Activated CD4-positive, alpha-beta T cell treated with anti-CD3 and anti-CD28 coated beads, Interleukin-2, amount 10 ng/mL, durations not matched to agents 7 days and 5 days (primary cell): ENCODE measurements at places on chromosomes 5 and 9. TPM values are rescaled to one million over a fixed set of nuclear protein-coding genes. Genes with fewer than 3 reads are reported as not detected.

Gene CYLC2
- not detected for total RNA-seq

- H3K4me3 ChIP-seq = no peak overlapping the region
- H3K27ac ChIP-seq = no peak overlapping the region
- H3K27me3 ChIP-seq = peaks cover 22% of the 10 kb centered on the region
- peak; percentile 27 for DNase-seq
- no peaks in the 10 kb centered on the region for H3K4me1 ChIP-seq
- no peaks in the 10 kb centered on the region for H3K36me3 ChIP-seq
These were observed 49.5 kb downstream of the C5orf22 start for GRCh38 chr5:31581498-31582099.

Gene FRMD3
- total RNA-seq = 0.62 TPM

DNA sequence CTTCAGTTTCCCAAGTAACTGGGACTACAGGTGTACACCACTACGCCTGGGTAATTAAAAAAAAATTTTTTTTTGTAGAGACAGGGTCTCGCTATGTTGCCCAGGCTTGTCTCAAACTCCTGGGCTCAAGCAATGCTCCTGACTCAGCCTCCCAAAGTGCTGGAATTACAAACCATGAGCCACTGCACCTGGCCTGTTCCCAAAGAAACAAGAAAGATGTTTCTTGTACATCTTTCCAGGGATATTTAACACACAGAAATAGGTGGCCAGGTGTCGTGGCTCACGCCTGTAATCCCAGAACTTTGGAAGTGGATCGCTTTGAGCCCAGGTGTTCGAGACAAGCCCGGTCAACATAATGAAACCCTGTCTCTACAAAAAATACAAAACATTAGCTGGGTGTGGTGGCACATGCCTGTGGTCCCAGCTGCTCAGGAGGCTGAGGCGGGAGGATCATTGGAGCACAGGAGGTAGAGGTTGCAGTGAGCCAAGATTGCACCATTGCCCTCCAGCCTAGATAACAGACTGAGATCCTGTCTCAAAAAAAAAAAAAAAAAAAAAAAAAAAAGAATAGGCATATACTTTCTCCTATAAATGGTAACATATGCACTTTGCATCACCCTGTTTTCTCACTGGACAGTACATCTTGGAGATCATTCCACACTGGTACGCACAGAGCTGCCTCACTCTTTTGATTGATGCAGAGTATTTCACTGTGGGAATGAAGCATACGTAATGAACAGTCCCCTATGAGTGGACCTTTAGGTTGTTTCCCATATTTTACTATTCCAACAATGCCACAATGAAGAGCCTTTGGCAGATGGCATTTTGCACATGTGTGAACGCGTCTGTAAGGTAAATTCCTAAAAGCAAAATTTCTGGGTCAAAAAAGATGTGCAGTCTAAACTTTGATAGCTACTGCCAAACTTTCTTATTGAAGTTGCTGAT lies 2.0 kb upstream of the GRHPR start:
- H3K4me3 ChIP-seq = no peak overlapping the region
- no peak overlapping the region for H3K27ac ChIP-seq
- H3K36me3 ChIP-seq = no peaks in the 10 kb centered on the region
- H3K4me1 ChIP-seq = peaks cover 19% of the 10 kb centered on the region
- DNase-seq = no peak
- no peaks in the 10 kb centered on the region for H3K27me3 ChIP-seq

- DNase-seq = no peak
- peaks cover 3% of the 10 kb centered on the region for H3K36me3 ChIP-seq
- peaks cover 8% of the 10 kb centered on the region for H3K4me1 ChIP-seq
- H3K27me3 ChIP-seq = no peaks in the 10 kb centered on the region
These were observed 32.4 kb downstream of the INSL4 start for GRCh38 chr9:5263351-5264218.

Gene SLC6A19
- total RNA-seq = not detected

Gene IFNA21
- not detected for total RNA-seq

GRCh38 chr5:89282554-89283510 lies 399.8 kb upstream of the MEF2C start:
- H3K27ac ChIP-seq = no peak overlapping the region
- H3K4me3 ChIP-seq = no peak overlapping the region
- H3K27me3 ChIP-seq = no peaks in the 10 kb centered on the region
- no peaks in the 10 kb centered on the region for H3K4me1 ChIP-seq
- no peaks in the 10 kb centered on the region for H3K36me3 ChIP-seq

DNA sequence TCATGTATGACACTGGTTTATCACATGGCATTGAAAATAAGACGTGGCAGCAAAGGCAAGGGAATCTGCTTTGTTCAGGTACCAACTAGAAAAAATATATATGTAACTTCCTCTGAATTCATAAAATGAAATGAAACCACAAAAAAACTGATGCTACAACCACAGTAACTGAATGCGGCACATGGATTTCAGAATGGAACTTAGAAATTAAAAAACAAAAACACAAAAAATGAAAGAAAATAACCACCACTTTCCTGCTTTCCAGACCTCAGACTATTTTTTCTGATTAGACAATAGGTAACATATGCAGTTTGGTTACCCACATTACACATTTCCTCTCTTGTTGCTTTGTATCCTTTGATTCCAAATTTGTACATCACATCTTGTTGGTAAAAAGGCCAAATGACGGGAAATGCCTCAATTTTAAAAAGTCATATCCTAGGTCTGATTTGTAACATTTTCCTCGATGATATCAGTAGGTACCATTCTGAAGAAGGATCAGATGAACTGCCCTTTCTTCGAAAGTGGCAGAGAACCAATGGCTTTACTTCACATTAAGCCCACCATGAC lies 18.1 kb upstream of the PDCL start:
- no peaks in the 10 kb centered on the region for H3K27me3 ChIP-seq
- peak overlapping the region; percentile 12 for H3K4me3 ChIP-seq
- H3K36me3 ChIP-seq = peaks cover 57% of the 10 kb centered on the region
- H3K4me1 ChIP-seq = peaks cover 39% of the 10 kb centered on the region
- peak overlapping the region; percentile 77 for H3K27ac ChIP-seq

GRCh38 chr9:12604164-12604821 lies 88.9 kb upstream of the TYRP1 start:
- no peaks in the 10 kb centered on the region for H3K4me1 ChIP-seq
- H3K4me3 ChIP-seq = no peak overlapping the region
- no peak overlapping the region for H3K27ac ChIP-seq
- no peaks in the 10 kb centered on the region for H3K36me3 ChIP-seq
- DNase-seq = no peak

DNA sequence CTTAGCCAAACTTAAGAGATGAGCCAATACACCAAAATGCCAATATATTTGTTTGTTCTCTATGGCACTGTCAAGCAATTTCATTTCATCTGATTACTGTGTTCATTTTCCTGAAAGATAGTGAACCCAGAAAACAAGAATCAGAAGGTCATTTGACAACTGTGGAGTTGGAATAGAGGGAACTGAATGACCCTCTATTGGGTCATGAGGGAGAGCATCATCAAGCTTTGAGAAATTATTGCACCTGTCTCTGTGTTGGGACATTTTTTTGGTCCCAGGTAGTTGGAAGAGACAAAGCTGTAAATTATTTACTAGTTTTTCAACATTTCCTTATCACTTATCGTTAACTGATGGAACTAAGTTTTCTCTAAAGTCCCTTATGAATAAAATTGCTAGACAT lies 129.4 kb downstream of the GHR start:
- H3K4me1 ChIP-seq = no peaks in the 10 kb centered on the region
- no peak overlapping the region for H3K27ac ChIP-seq
- no peaks in the 10 kb centered on the region for H3K36me3 ChIP-seq
- no peak overlapping the region for H3K4me3 ChIP-seq

Gene POU5F2
- total RNA-seq = 0.97 TPM

GRCh38 chr5:98414938-98415337 lies 358.5 kb upstream of the RGMB start:
- H3K4me1 ChIP-seq = no peaks in the 10 kb centered on the region
- H3K27ac ChIP-seq = no peak overlapping the region
- H3K36me3 ChIP-seq = no peaks in the 10 kb centered on the region
- H3K27me3 ChIP-seq = peaks cover 2% of the 10 kb centered on the region
- H3K4me3 ChIP-seq = no peak overlapping the region

Gene FAM153A
- 8.4 TPM for total RNA-seq

Gene TEK
- total RNA-seq = not detected

- H3K27me3 ChIP-seq = peaks cover 2% of the 10 kb centered on the region
- H3K4me3 ChIP-seq = no peak overlapping the region
- no peak overlapping the region for H3K27ac ChIP-seq
- no peaks in the 10 kb centered on the region for H3K36me3 ChIP-seq
These were observed 4.1 kb upstream of the RBM27 start for GRCh38 chr5:146199176-146199815.

- no peak overlapping the region for H3K4me3 ChIP-seq
- no peaks in the 10 kb centered on the region for H3K27me3 ChIP-seq
- peaks cover 48% of the 10 kb centered on the region for H3K36me3 ChIP-seq
- DNase-seq = no peak
- peaks cover 57% of the 10 kb centered on the region for H3K4me1 ChIP-seq
These were observed 3.4 kb downstream of the TNIP1 start for GRCh38 chr5:151077419-151077818.

Gene ECM2
- total RNA-seq = not detected
